ENCODE measurements at places on chromosomes 1 and 21. TPM values are rescaled to one million over a fixed set of nuclear protein-coding genes. Genes with fewer than 3 reads are reported as not detected.

DNA sequence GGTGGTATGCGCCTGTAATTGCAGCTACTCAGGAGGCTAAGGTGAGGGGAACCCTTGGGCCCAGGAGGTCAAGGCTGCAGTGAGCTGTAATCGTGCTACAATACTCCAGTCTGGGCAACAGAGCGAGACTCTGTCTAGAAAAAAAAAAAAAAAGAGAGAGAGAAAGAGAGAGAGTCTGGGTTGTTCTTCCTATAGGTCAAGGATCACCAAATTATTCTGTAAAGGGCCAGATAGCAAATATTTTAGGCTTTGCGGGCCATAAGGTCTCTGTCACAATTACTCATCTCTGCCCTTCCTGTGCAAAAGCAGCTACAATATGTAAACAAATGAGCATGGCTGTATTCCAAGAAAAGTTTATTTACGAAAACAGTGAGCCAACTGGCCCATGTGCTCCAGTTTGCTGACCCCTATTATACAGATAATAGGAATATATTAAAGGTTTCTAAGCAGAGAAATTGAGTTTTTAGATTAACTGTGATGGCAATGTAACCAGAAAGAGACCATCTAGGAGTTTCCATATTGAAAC is 2.1 kb downstream of the SASS6 start:
- no peak for DNase-seq

DNA sequence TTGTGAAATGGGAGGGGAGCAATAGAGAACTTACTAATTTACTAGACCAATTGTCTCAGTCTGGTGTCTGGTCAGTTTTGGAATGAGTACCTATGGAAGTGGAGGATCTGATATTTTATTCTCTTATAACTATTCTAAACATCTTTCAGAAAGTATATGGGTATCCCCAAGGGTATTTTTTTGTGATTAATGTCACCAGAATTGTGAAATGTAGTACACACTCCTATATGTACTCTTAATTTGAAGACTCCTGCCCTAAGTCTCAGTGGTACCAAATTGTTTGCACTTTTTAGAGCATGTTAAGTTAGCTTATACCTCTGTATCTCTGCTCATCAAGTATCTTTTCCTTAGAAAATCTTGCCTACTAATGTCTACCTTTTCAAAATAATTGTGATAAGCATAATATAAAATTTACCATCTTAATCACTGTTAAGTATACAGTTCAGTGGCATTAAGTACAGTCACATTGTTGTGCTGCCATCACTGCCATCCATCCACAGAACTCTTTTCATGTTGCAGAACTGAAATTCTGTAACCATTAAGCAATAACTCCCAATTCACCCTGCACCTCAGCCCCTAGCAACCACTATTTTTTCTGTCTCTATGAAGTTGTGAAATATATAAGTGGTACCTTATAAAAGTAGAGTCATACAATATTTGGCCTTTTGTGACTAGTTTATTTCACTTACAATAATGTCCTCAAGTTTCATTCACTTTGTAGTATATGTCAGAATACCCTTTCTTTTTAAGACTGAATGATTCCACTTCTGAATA is 40.5 kb downstream of the SLC30A7 start:
- no peak for DNase-seq

DNA sequence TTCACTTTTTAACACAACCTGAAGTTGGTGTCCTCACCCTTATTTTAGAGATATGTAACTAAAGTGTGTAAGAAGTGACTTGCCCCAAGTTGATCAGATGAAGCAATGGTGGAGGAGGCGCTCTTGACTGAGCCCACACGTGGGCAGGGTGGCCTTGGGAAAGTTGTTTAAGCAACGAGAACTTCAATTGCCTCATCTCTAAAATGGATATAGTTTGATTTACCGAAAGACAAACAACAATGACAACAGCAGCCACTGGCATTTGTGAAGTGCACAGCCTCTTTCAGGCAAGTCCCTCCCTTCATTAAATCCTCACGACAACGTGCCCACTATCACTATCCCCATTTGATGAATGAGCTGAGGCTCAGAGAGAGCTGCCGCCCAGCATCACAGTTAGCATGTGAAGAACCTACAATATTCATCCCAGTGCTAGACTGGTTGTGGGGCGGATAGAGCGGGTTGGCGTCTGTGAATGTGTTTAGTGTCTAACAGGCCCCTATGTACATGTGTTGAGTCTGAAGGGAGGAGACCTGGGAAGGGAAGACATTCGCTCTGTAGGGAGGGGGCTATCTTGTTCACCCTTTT is 3.0 kb downstream of the IL22RA1 start:
- DNase-seq: no peak

DNA sequence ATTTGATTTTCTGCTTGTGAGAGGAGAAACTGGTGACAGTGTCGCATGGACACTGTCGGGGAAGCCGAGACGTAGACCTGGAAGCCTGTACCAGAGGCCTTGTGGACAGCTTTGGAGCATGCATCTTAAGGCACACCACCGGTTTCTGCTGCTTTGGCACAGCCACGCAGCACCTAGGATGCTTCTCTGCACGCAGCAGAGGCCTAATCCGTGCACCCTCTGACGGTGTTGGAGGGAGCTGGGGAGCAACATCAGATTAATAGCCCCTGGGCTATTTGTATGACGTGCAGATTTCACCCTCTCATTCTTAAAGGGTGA is 30.3 kb downstream of the TEX35 start:
- peak; percentile 27 for DNase-seq

DNA sequence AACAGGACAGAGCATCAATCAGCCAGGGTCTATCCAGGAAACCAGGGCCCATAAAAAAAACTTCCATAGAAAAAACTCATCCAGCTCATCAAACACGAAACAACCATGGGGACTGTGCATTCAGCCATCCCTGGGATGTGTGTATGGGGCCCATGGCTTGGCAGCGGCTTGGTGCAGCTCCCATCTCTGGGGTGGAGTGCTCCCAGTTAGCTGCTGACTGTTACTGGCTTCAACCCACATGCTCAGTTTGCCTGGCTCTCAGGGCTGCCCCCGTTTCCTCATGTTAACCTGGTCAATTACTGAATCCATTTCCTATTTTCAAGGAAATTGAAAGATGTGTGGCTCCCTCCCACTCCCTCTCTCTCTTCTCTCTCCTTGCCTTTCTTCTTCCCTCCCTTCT is 37.3 kb upstream of the STUM start:
- DNase-seq: no peak

GRCh38 chr1:77876884-77877283 is 11.5 kb upstream of the NEXN start:
- DNase-seq: no peak

DNA sequence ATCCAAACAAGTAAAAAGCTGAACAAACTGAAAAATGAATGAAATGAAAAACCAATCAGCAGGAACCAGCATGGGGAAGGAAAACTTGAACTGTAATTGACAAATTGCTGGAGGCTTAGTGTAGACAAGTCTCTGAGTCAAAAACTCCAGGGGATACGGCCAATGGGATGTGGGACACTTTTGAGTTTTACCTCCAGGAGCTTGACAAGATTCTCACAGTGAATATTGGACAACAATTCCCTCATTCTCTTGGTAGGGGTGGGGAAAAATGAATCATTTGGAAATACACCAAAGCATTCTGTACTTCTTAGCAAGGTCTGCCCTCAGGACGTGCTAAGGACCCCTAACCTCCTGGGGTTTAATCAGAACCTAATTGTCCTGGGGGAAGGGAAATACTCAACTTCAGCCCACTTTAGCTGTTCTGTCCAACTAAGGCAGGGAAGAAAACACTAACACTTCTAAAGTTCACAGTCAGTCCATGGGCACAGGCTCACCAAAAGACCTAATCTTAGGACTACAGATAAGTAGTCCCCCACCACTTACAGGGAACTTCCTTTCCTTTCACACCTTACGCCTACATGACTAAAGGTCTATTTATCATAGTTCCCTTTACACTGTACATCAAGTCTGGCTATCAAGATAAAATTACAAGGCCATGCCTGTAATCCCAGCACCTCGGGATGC is 60.7 kb upstream of the CDC42BPA start:
- DNase-seq: no peak

DNA sequence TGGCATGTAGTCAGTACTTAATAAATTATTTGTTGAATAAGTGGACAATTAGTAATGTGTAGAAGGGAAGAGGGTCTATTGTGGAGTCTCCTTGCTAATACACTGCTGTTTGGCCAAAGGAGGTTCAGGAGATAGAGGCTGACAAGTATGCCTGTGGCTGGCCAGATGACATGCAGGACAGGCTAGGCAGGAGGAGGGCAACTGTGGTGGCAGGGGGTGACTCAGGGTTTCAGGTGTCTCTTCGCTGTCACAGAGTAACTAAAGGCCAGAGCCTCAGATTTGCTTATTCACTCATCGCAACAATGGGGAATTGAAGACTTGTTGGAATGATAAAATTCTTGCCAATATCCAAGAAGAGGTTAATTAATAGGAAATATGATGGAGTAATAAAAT is 33.1 kb downstream of the THRAP3 start:
- DNase-seq: no peak

DNA sequence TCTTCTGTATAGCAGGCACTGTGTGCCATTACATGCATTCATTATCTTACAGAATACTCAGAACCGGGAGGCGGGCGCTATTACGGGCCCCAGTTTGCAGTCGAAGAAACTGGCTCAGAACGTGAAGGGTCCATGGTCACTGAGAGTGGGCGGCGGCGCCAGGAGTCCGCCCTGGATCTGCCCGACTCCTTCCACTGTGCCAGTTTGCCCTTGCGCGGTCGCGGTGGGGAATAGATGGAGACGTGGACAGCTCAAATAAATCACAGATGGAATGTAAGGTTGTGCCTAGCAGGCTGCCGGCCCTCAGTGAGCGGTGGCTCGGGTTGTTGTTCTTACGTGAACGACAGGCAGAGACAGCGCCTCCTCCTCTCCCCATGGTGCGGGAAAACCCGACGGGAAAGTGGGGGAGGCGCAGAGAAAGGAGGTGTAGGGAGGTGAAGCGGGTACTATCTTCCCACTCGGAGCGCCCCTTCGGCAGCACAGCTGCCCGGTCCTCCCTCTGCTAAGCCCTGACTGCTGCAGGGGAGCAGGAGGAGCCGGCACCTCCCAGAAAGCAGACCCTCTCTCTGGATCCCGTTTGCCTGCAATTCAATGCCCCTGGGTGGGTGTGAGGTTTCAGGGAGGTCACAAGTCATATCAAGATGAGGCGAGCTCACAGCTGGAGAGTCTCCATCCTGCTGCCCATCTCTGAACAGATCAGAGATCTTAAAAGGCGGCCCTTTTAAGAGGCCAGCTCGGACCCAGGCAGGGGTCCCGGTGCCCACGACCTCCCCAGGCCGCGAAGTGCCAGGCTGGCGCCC is 1.1 kb downstream of the COL9A2 start:
- DNase-seq: peak; percentile 31

DNA sequence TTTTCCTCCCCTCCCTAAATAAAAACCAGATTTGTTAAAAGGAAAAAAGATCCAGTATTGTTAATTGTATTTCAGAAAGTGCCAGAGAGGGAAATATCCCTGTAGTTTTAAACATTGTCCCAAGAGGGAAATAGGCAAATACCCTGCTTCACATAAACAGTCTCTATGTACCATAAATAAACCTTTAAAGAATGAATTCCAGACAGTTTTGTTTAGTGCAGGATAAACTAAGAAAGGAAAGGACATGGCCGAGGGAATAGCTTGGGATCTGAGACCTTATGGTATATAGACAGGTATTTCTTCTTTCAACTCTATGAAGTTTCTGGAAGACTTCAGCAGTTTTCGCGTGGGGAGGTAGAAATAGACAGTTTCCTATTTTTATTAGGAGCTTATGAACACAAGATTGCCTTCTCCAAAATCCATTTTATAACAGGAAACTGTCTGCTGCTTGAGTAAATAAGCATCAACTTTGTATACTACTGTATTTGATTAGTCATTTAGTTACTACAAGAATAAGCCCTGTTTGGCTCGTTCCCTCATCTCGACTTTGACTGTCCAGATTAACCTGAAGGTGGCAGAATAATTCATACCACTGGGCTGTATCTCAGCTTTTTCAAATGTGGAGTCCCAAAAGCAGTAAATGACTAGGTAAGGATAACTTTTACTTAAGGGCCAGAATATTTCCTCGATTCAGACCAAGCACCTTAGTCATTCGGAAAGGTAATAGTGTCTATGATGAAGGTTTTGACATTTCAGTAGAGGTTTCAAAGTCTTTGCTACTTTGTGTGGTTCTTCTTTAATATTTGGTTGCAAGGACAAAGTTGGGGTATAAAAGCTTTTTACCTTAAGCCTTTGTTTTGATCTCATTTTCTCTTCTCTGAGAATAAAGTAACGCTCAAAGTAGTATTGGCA is 177.5 kb downstream of the VPS13D start:
- DNase-seq: no peak

DNA sequence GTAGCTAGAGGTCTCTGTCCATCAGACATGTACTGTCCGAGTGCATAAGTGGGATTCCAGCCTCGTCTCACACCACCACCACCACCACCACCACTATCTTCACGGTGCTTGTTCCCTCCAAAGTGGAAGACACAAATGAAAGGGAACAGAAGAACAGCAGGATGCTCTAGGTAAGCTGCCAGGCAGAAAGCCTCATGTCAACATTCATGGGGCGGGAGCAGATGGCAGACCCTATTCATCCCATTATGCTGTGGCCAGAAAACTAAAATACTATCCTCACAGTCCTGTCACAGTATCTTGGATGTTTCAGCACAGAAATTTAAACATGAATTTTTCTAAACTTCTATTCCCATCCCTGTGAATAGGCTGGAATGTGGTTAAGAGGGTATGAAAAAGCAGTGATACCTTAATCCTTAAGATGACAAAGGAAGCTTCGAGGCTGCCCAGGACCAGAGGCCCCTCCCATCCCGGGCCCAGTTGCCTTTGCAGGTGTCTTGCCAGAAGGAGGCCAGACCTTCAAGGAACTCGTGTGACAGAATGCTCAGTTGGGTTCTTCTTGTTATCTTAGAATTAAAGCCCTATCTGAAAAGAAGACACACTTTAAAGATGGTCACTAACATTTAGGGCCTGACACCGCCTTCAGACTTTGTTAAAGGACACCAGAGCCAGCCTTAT is 24.7 kb downstream of the APCS start:
- DNase-seq: no peak

- DNase-seq: no peak
These were observed 484.8 kb downstream of the PTPRC start for GRCh38 chr1:199123615-199124014.

GBP3 gene
- total RNA-seq: 0.18 TPM

FCRL5 gene
- 0.70 TPM for total RNA-seq

SDCCAG8 gene
- 42.4 TPM for total RNA-seq
